ENCODE measurements at places on chromosomes 1 and 21. TPM values are rescaled to one million over a fixed set of nuclear protein-coding genes. Genes with fewer than 3 reads are reported as not detected.

- DNase-seq, result no peak
Observed at GRCh38 chr1:24998563-24999245, 68.6 kb upstream of the RUNX3 start.

- no peak for DNase-seq
Observed at GRCh38 chr1:28512058-28512611, 6.3 kb downstream of the RCC1 start.

- no peak for DNase-seq
Observed at GRCh38 chr1:223219318-223219635, 76.2 kb upstream of the TLR5 start.

- no peak for DNase-seq
Observed at GRCh38 chr1:212983482-212983881, 32.2 kb downstream of the ANGEL2 start.

DNA sequence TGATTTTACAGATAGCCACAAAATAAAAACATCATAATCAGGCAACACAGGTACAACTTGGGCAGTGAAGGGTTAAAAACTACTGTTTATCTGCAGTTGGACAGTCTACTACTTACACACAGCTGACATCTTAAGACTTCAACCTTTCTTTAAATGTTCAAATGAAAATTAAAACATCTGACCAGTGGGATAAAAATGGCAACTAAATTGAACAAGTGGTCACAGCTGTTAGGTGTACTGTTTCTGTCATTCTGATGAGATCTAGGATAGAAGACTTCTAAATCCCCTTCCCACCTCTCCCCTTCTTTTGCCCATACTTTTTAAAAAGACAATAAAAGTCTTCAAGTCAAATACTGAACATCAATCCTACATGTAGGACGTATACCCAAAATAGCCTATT, 56.2 kb downstream of the ENAH start:
- DNase-seq, result no peak

- DNase-seq, result peak; percentile 76
Observed at GRCh38 chr1:64686828-64687724, 57.8 kb upstream of the RAVER2 start.

The OR2L8 gene
- total RNA-seq, result not detected

The URB2 gene
- 24.0 TPM for total RNA-seq

GRCh38 chr1:44239961-44240371, 26.7 kb downstream of the DMAP1 start:
- no peak for DNase-seq

The RXFP4 gene
- not detected for total RNA-seq

The FALEC gene
- total RNA-seq, result 0.73 TPM

DNA sequence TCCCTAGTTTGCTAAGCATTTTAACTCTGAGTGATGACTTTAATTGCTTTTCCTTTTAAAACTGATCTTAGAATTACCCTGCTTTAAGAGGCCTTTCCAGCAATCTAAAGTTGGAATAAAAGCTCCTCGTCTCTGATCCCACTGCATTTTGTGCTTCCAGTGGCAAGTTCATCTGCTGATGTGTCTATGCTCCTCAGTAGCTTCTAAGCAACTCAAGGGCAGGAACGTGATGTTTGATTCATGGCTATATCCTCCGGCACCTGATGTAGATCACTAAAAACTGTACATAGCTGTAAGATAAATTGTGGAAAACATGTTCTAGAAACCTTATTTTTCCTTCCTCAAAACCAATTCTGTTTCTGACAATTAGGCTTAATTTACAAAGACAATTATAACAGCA, 12.5 kb downstream of the CYYR1 start:
- DNase-seq, result no peak

The CD53 gene
- not detected for total RNA-seq

DNA sequence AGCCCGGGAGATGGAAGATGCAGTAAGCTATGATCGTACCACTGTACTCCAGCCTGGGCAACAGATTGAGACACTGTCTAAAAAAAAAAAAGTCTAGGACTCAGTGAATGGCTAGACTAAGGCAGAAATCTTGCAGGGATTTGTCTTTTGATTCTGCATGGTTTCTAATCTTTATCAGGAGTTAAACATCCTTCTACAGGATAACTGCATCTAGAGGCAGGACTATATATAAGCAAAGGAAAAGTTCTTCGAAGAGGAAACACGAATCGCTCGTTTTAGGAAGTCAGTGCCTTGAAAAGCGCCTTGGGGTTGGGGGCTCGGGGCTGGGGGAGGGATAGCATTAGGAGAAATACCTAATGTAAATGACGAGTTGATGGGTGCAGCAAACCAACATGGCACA, 602 bp upstream of the UFC1 start:
- no peak for DNase-seq

DNA sequence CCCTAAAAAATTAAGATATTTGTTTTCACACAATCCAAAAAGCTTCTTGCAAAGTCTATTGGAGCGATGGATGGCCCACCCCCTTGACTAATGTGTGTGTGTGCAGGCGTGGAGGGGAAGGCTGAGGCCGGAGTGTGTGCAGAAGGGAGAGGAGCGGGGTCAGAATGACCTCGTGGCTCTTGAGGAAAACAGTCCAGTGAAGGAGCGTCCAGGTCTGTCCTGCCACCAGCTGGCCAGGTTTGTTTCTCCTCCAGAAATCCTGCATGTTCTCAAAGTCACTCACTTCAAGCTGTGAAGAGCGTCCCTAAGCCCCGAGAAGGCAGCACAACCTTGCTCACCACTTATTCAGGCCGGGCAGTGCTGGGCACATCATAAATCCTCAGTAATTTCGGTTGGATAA, 69.5 kb upstream of the SSX2IP start:
- no peak for DNase-seq

The ZNF683 gene
- not detected for total RNA-seq

The CLEC20A gene
- total RNA-seq, result not detected

DNA sequence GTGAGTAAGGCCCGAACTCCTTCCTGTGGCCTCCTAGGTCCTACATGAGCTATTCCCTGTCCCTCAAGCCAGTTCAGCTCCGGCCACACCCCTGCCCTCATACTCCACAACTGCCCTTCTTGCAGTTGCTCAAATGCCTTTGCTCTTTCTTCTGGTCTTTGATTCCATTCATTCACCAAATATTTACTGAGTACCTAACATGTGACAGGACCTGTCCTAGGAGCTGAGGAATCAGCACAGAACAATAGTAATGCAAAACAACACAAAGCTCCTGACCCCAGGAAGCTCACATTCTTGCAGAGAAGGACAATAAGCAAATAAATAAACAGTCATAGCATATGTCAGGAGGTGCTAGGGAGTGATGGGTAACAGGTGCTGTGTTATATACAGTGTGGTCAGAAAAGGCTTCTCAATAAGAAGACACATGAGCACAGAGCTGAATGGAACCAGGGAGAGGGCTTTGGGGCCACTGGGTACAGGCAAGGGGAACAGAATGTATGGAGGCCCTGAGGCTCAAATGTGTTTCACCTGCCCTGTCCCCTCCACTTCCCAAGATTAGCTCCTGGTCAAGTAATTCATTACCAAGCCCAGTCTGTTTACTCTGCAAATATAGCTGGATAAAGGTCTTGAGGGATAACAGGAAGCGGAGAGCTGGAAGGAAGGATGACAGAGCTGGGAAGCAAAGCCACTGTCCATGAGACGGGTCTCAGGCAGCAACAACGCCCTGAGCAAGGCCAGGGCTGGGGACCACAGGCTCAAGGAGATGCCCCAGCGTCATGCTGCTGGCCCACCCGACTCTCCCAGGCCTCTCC, 145.1 kb downstream of the CSMD2 start:
- DNase-seq, result no peak

The FAM72B gene
- 11.6 TPM for total RNA-seq

- DNase-seq, result no peak
Observed at GRCh38 chr1:206111271-206111927, 5.8 kb downstream of the AVPR1B start.

GRCh38 chr21:28132713-28133112, 860.0 kb downstream of the LTN1 start:
- DNase-seq, result no peak

DNA sequence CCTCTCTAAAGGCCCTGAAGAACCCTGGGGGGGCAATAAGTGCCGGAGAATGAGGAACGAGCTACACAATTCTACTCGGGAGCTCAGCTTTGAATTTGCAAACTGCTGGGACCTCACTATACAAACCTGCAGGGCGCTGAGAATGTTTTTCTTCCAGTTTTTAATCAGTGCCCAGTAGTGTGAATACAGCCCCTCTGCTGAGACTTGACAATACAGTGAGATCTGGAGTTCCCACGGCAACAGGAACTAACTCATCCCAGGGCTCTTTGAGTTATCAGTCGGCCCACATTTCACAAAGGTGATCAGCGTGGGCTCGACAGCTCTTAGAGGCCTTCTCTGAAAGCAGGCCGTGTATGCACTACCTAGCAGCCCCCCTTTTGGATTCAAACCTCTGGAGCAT, 41.7 kb downstream of the TMEM53 start:
- DNase-seq, result no peak

DNA sequence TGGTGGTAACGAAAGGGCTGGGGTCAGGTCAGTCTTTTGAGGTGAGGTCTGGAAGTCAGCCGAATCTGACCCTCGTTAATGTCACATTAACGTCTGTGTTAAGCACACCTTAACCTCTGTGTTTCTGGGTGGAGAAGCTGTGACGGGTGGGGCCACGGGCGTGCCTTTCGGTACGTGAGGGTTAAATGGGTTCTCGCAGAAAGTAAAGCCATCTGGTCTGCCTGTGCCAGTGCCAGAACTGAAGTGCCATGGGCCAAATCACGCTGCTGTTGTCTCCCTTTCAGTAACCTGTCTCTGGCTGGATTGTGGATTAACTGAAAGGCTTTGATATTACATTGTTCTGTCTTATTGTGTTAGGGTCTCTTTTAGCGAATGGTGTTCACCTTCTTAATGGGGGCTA, 14.4 kb downstream of the URB2 start:
- no peak for DNase-seq

The SELE gene
- not detected for total RNA-seq

DNA sequence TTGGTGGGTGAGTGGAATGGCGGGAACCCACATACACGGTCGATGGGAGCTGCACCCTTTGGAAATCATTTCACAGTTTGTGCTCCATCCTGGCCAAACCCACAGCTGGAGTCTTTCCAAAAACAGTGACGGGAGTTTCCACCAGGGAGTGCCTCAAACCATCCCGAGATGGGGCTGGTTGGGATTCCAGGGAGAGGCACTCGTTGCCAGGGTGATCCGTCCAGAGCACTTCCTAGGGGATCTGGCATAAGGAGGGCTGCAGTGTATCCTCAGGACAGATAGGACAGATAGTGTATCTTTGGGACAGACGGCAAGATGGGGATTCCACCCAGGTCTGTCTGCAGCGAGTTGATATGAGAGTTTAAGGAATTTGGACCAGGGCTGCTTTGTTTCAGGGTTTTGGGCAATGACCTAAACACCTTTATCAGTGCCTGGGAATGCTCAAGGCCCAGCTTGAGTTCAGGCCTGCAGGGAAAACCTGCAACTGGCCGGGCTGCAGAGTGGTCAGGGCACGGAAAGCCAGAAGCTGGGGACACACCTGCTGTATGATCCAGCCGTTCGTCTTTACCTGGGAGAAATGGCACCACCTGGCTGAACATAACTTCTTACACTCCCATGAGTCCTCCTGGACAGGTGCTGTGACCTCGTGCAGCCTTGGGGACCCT, 3.4 kb upstream of the POFUT2 start:
- DNase-seq, result peak; percentile 40

The OR10J1 gene
- total RNA-seq, result not detected

DNA sequence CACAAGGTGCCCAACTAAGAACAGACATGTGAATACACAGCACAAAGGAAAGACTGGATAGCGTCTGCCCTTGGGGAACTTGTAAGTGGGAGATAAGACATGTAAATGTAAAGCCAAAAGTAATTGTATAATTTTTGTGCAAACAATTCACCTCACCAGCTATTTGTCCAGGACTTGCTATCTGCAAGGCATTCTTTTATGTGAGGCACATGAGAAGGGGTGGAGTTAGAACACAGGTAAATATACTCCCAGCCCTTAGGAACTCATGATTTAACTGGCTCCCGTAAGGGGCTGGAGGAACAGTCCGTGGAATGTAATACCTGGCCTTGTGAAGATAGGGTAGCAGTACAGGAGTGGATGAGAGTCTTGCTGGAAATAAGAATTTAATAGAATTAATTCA, 61.3 kb downstream of the CDK18 start:
- no peak for DNase-seq

DNA sequence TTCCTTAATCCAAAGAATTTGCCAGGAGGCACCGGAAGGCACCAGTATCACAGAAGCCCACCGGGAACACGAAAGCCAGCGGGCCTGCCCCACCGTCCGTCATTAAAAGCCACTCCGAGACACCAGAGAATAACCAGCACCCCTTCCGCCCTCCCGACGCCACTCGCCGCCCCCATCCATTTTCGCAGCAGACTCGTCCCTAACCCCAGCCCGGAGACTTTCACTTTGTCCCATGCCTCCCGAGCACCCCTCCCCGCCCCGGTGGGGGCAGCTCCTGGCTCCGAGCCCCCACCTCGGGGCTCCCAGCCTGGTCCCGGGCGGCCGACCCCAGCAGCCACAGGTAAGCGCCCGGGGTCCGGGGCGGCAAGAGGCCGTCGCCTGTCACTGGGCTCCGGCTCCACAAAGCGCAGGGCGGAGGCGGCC, 105.4 kb downstream of the SLC45A1 start:
- no peak for DNase-seq

- DNase-seq, result no peak
Observed at GRCh38 chr1:226973371-226973897, 33.3 kb downstream of the COQ8A start.

The OR6K3 gene
- total RNA-seq, result not detected

GRCh38 chr1:109775398-109775797, 11.7 kb upstream of the EPS8L3 start:
- peak; percentile 44 for DNase-seq

- peak; percentile 97 for DNase-seq
Observed at GRCh38 chr1:85611856-85612255, 31.3 kb downstream of the CCN1 start.

DNA sequence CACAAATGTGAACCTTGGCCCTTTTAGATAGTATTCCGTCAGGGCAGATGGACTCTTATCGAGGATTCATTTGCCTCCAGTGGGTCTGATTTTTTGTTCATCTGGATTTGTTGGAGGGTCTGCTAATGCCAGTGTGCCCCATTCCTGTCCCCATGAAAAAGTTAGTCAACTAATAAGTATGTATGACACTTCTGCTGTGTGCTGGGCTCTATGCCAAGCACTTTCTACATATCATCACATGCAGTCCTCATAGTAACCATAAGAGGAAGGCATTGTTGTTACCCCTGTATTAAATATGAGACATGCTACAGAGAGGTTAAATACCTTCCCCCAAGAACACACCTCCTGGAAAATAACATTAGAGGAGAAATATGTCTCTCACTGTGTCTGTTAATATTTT, 46.6 kb upstream of the MAB21L3 start:
- peak; percentile 19 for DNase-seq
